ENCODE measurements at places on chromosomes 4 and X. TPM values are rescaled to one million over a fixed set of nuclear protein-coding genes. Genes with fewer than 3 reads are reported as not detected.

The MAGEB2 gene
- not detected for total RNA-seq

The SUPT20HL1 gene
- total RNA-seq, result not detected

The DMRTC1B gene
- total RNA-seq, result not detected

The GC gene
- not detected for total RNA-seq

The SULT1B1 gene
- total RNA-seq, result 68.2 TPM

The ABCD1 gene
- total RNA-seq, result 14.3 TPM

The MSANTD1 gene
- 0.88 TPM for total RNA-seq

The PAK3 gene
- 0.16 TPM for total RNA-seq

The PRKG2 gene
- total RNA-seq, result not detected

The RBM46 gene
- total RNA-seq, result not detected

The MMRN1 gene
- total RNA-seq, result 414 TPM

- H3K36me3 ChIP-seq, result no peaks in the 10 kb centered on the region
- H3K4me3 ChIP-seq, result peak overlapping the region; percentile 69
- no peaks in the 10 kb centered on the region for H3K27me3 ChIP-seq
- H3K4me1 ChIP-seq, result peaks cover 17% of the 10 kb centered on the region
- DNase-seq, result peak; percentile 1
These were observed 1.2 kb downstream of the RBBP7 start for GRCh38 chrX:16868920-16869319.

GRCh38 chrX:123753656-123754350 is 21.0 kb upstream of the THOC2 start:
- no peak overlapping the region for H3K27ac ChIP-seq
- H3K4me3 ChIP-seq, result no peak overlapping the region

- H3K27ac ChIP-seq, result no peak overlapping the region
- no peaks in the 10 kb centered on the region for H3K27me3 ChIP-seq
- no peaks in the 10 kb centered on the region for H3K4me1 ChIP-seq
- no peak for DNase-seq
- H3K4me3 ChIP-seq, result no peak overlapping the region
These were observed 136.0 kb downstream of the GABRB1 start for GRCh38 chr4:47167081-47168035.

GRCh38 chrX:123267220-123267619 is 83.1 kb downstream of the GRIA3 start:
- H3K4me1 ChIP-seq, result no peaks in the 10 kb centered on the region
- DNase-seq, result no peak
- H3K27me3 ChIP-seq, result no peaks in the 10 kb centered on the region
- no peak overlapping the region for H3K4me3 ChIP-seq
- H3K27ac ChIP-seq, result no peak overlapping the region

- no peak overlapping the region for H3K27ac ChIP-seq
- H3K36me3 ChIP-seq, result no peaks in the 10 kb centered on the region
These were observed 89.0 kb upstream of the GK2 start for GRCh38 chr4:79497001-79497400.

GRCh38 chrX:109785053-109785452 is 52.0 kb upstream of the ACSL4 start:
- no peaks in the 10 kb centered on the region for H3K36me3 ChIP-seq
- H3K27me3 ChIP-seq, result no peaks in the 10 kb centered on the region
- H3K4me3 ChIP-seq, result no peak overlapping the region
- no peak overlapping the region for H3K27ac ChIP-seq
- DNase-seq, result no peak

DNA sequence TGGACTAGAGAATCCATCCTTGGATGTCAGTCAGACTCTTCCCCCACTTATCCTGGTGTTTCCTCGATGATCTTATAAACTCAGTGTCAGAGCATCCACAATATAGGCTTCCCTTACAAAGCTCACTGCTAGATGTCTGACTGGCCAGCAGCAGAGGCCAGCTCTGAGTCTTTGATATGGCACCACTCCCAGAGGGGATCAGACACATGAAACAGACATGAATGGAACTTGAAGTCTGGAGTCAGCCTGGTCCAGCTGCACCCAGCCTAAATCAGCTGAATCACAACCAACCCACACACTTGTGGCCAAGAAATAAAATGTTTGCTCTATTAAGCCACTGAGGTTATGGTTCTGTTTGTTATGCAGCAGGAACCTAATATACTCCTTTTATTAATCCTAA is 129.6 kb upstream of the MED14 start:
- no peak overlapping the region for H3K27ac ChIP-seq
- no peak overlapping the region for H3K4me3 ChIP-seq
- no peak for DNase-seq
- peaks cover 11% of the 10 kb centered on the region for H3K4me1 ChIP-seq

DNA sequence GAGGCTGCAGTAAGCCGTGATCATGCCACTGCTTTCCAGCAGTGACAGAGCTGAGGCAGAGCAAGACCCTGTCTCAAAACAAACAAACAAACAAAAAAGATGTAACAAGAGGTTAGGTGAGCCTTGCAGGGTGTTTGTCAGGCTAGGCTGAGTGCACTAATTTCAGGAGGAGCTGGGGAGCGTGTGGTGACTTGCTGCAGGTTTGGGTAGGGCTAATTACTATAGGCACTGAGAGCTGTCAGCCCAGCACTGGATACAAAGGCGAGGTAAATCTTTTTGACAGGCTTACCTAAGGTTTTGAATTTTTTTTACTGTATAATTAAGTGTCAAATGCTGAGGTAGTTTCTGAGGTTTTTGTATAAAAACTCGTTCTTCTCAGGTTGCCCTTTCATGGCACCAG is 29.8 kb upstream of the SH3D19 start:
- no peaks in the 10 kb centered on the region for H3K36me3 ChIP-seq
- DNase-seq, result no peak
- no peaks in the 10 kb centered on the region for H3K4me1 ChIP-seq

DNA sequence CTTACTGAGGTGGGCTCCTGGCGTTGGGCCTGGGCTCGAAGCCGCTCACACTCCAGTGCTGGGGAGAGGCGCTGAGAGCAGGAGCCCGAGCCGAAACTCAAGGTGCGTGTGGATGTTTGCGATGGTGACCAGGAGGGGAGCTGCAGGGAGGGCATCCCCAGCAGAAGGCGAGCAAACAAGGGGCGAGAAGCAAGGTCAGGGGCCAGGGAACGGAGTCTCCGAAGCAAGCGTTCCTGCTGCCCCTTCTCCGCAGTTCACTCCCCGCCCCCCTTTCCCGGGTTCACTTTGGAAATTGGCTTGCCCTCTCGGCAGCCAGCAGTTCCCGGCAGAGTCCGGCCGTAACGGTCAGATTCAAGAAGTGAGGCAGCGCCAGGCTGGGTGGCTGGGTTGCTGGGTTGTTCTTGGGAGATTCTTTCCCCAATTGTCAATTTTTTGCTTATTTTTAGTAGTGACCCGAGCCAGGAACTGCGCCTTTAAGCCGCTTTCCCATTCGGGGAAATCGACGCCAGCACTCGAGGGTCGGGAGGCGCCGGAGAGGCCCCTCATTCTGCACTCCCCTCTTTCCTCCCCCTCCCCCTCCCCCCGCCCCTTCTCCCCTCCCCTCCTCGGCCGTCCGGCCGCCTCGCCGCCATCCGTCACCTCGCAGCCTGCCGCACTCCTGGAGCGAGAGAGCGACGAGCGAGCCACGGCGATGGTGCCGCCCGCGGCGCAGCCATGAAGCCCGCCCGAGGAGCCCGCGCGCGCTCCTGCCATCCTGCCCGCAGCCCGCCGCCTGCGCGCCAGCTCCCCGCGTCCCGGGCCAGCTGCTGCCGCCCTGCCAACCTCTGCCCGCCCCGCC is at the start of gene FRMPD3:
Gene FRMPD3, plus strand, starts transcription at position 655 of the 838 bp plus-strand sequence. CDS start 76,937 bp downstream, outside the sequence.
- no peaks in the 10 kb centered on the region for H3K4me1 ChIP-seq
- DNase-seq, result no peak
- H3K27me3 ChIP-seq, result peaks cover 42% of the 10 kb centered on the region
- no peak within 1 kb of the TSS for H3K4me3 ChIP-seq

GRCh38 chr4:89303814-89304388 is 3.7 kb downstream of the GPRIN3 start:
- no peaks in the 10 kb centered on the region for H3K36me3 ChIP-seq
- H3K27me3 ChIP-seq, result peaks cover 3% of the 10 kb centered on the region
- no peak overlapping the region for H3K27ac ChIP-seq
- no peak overlapping the region for H3K4me3 ChIP-seq

DNA sequence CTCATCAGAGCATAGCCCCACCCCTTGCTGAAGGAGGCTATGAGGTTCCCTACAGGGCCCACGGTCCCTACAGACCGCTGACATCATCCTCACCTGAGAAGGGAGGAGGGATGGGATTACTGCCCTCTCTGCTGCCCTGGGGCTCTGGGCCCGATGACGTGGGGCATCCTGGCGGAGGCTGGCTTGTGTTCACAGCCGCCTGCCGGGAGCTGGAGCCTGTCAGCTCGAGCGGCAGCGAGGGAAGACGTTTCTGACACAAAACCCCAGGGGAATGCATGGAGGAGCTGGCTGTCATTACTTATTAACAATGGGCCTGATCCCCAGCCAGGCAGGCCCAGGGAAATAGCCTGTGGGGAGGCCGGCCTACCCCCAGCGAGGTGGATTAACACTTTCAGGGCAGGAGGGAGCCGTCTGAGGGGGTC is 106.6 kb upstream of the ATP6AP2 start:
- H3K4me1 ChIP-seq, result no peaks in the 10 kb centered on the region
- no peaks in the 10 kb centered on the region for H3K36me3 ChIP-seq
- DNase-seq, result no peak
- H3K4me3 ChIP-seq, result no peak overlapping the region
- H3K27me3 ChIP-seq, result peaks cover 2% of the 10 kb centered on the region

- no peaks in the 10 kb centered on the region for H3K36me3 ChIP-seq
- no peaks in the 10 kb centered on the region for H3K4me1 ChIP-seq
- no peaks in the 10 kb centered on the region for H3K27me3 ChIP-seq
- no peak for DNase-seq
These were observed 878.7 kb upstream of the TENM3 start for GRCh38 chr4:181364504-181364903.

DNA sequence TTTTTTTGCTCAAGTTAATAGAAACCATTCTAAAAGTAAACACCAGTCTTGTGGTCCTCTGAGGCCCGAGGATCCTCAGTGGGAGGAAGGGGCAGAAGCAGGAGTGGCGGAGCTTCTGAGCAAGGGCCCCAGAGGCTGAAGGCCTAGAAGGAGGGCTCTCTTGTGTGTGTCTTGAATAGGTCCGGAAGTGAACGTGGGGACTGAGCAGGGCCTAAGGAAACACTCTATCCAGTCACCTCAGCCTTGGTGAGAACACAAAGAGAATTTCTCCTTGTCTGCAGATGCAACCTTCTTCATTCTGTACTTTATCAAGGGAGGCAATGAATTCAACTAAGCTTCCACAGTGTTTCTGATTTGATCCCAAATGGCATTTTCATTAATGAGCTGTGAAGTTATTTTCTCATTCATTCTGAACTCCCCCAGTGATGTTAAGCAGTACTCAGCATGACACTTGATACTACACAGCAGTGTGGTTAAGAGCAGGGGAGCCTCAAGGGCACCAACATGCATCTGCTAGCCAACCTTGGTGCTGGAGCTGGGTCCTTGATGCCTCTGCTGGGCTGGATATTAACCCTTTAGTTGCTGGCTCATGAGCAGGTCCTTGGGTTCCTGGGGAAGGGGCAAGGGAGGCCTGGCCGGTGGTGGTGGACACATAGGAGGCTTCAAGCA is 64.7 kb downstream of the RBM47 start:
- H3K4me1 ChIP-seq, result no peaks in the 10 kb centered on the region
- no peak overlapping the region for H3K27ac ChIP-seq
- no peak overlapping the region for H3K4me3 ChIP-seq
- H3K27me3 ChIP-seq, result no peaks in the 10 kb centered on the region
- H3K36me3 ChIP-seq, result no peaks in the 10 kb centered on the region

GRCh38 chr4:159048166-159048886 is 54.6 kb upstream of the RAPGEF2 start:
- H3K27ac ChIP-seq, result peak overlapping the region; percentile 74
- peak overlapping the region; percentile 11 for H3K4me3 ChIP-seq
- DNase-seq, result peak; percentile 89
- H3K27me3 ChIP-seq, result no peaks in the 10 kb centered on the region
- peaks cover 13% of the 10 kb centered on the region for H3K4me1 ChIP-seq

DNA sequence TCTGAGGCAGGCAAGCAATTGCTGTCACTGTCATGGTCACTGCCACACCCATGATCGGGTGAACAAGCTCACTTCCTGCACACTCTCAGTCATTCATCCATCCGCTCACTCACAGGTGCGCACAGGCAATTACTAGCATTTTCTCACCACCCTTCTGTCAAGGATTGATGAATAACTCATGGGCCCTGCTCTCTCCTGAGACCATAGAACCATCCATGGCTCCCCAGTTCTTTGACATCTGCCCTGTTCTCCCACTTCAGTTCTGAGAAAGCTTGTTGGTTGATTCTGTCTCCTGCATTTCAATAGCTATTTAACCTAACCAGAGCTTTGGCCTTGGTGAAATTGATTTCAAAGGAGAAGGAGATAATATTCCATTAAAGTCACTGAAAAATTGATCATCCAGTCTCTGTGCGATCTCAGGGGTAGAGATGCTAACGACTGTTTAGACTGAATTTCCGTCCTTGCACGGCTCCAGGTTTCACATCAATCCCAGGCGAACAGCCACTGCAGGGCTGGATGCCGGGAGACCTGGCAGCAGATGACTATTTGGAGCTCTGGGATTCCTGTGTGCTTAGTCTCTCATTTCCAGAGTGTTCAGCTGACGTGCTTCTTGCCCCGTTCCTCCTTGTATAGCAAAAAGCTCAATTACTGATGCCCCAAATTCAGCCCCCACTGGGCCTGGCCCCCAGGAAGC is 36.9 kb upstream of the ADRA2C start:
- H3K4me1 ChIP-seq, result no peaks in the 10 kb centered on the region
- no peak overlapping the region for H3K27ac ChIP-seq
- no peaks in the 10 kb centered on the region for H3K27me3 ChIP-seq
- H3K36me3 ChIP-seq, result no peaks in the 10 kb centered on the region
- DNase-seq, result no peak
- H3K4me3 ChIP-seq, result no peak overlapping the region

DNA sequence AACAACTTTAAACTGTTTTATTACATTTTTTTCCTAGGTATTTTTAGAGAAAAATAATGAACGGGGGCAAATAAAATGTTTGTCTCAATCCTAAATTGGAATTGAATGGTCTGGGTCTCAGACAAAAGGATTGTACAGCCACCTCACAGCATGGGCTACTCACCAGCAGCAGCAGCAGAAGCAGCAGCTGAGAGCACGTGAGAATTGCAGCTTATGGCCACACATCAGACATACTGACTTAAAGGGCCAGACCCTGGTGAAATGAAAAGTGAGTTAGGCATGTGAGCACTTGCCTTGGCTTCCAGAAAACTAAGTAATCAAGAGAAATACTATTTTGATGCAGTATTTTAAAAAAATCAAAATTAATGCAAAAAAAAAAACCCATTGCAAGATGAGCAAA is 56.6 kb downstream of the AASDH start:
- H3K4me1 ChIP-seq, result peaks cover 2% of the 10 kb centered on the region
- DNase-seq, result no peak
- no peaks in the 10 kb centered on the region for H3K27me3 ChIP-seq
- no peak overlapping the region for H3K4me3 ChIP-seq
- no peaks in the 10 kb centered on the region for H3K36me3 ChIP-seq

DNA sequence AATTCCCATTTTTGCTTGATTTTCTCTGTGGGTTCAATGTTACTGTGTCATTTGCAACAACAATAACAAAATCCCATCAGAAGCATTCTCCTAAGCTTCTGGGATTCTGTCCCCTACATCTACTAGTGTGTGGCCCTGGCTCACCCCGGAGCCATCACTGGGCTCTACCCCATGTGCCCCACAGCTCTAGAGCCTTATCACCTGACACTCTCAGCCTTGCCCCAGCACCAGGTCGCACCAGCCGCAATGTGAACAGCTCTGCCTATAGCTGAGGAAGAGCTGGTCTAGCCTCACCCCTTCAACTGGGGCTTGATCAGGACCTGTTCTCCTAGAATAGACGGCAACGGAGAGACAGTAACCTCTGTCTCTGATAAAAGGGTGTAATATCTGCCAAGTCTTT is 161.7 kb downstream of the SHROOM3 start:
- no peak for DNase-seq
- H3K36me3 ChIP-seq, result no peaks in the 10 kb centered on the region
- H3K4me3 ChIP-seq, result no peak overlapping the region
- H3K27me3 ChIP-seq, result no peaks in the 10 kb centered on the region
- no peaks in the 10 kb centered on the region for H3K4me1 ChIP-seq

GRCh38 chr4:76293772-76294171 is 12.8 kb upstream of the STBD1 start:
- no peaks in the 10 kb centered on the region for H3K4me1 ChIP-seq
- H3K27ac ChIP-seq, result no peak overlapping the region
- no peak overlapping the region for H3K4me3 ChIP-seq
- H3K27me3 ChIP-seq, result peaks cover 11% of the 10 kb centered on the region
